ENCODE measurements at places on chromosomes 16 and 17.

DNA sequence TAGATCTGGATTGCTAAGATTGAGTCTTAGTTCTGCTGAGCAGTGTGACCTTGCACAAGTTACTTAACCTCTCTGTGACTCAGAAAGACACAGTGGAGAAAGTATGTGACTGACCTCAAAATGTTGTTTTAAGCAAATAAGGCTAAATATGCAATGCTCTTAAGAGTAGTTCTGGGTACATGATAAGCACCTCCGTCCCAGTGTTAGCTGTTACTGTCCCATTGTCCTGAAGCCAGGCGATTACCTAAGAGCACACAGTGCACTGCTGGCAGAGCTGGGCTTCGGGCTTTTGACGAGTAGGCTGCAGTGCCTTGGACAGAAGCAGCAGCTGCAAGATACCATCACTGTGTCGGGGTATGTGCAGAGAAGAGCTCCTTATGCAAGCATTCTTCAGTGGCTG lies 32.7 kb upstream of the FOXF1 start:
- no peak for DNase-seq

GRCh38 chr16:59500601-59501000 lies 766.5 kb upstream of the GOT2 start:
- no peak for DNase-seq

DNA sequence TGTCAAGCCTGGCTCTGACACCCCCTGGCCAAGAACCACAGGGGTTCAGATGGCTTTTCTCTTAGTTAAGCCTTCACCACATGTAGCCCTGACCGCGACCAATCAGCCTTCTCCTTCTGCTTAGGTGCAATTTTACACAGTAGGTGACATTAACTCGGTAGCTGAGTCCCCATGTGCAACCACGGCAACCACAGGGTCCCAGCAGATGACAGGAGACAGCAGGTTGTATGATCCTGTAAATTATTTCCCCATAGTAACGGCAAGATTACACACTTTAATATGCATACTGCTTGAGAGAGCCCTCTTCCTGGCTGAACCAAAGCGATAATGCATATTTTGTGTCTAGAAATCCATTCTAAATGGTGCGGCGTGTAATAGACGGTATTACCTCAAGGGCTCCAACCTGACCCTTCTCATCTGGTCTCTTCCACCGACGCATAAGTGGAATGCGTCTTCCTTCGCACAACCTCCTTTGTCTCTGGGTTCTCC lies 458.7 kb upstream of the ZFHX3 start:
- no peak for DNase-seq

- no peak for DNase-seq
Measured at GRCh38 chr17:26818736-26819135, 475.2 kb upstream of the WSB1 start.

GRCh38 chr16:20946015-20946629 lies 45.6 kb downstream of the LYRM1 start:
- no peak for DNase-seq

DNA sequence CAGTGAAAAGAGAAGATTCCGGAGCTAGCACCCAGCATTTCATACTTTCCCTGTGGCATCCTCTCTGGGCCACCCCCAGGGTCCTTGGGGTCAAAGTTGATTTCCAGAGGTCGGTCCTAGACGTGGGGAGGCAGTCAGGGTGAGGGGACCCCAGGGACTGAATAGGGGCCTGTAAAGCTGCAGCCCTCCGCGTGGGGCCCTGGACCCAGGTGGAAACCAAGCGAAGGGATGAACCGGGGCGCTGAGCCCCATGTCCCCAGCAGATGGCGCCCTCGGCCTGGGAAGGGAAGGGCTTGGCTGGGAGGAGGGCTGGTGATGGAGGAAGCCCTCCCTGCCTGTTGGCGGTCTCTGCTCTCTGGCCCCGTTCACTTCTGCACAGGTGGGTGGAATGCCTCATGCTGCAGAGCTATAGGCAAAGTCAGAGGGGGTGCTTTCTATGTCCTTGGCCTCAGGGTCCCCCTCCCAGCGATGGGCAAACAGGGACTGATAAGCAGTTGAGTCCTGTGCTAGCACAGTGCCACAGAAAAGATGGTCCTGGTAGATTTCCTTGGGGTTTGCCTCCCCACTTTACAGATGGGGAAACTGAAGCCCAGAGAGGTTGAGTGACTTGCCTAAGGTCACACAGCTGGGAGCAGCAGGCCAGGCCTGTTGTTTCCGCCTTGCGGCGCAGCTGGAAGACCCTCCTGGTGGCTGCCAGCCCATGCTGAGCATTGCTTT lies 163.4 kb upstream of the CIBAR2 start:
- DNase-seq, result peak; percentile 95

GRCh38 chr17:65474660-65475059 lies 86.8 kb downstream of the AXIN2 start:
- DNase-seq, result no peak

DNA sequence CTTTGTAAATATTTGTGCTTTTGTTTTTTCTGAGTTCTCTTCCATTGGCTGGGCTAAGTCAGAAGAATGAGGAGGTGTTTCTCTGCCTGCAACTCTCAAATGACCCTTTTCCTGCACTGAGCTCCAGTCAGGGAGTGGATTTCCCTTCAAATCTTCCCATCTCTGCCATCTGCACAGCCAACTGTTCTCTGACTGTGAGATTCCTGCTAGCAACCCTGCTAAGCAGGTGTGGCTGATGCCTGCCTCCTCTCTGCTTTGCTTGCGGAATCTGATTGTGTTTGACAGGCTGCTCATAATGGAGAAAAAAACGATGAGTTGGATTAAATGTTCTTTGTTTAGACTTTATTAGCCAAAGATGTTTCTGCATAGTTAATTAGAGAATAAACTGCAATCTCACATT lies 519.8 kb downstream of the TMEM114 start:
- no peak for DNase-seq

- DNase-seq, result no peak
Measured at GRCh38 chr17:61338000-61338798, 61.4 kb upstream of the TBX2 start.

GRCh38 chr16:22677024-22677830 lies 136.7 kb upstream of the HS3ST2 start:
- DNase-seq, result no peak

DNA sequence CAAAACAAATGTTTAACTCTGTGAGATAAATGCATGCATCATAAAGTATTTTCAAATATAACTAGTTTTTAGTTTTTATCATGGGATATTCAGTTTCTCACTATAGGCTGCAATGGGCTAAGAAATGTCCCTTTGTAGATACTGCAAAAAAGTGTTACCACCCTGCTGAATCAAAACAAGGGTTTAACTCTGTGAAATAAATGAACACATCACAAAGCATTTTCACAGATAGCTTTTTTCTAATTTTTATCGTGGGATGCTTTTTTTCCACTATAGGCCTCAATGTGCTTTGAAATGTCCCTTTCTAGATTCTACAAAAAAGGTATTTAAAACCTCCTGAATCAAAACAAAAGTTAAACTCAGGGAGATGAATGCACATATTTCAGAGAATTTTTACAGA lies 541.1 kb downstream of the KCNJ18 start:
- DNase-seq, result no peak

GRCh38 chr16:24358117-24358516 lies 102.0 kb downstream of the CACNG3 start:
- DNase-seq, result no peak

DNA sequence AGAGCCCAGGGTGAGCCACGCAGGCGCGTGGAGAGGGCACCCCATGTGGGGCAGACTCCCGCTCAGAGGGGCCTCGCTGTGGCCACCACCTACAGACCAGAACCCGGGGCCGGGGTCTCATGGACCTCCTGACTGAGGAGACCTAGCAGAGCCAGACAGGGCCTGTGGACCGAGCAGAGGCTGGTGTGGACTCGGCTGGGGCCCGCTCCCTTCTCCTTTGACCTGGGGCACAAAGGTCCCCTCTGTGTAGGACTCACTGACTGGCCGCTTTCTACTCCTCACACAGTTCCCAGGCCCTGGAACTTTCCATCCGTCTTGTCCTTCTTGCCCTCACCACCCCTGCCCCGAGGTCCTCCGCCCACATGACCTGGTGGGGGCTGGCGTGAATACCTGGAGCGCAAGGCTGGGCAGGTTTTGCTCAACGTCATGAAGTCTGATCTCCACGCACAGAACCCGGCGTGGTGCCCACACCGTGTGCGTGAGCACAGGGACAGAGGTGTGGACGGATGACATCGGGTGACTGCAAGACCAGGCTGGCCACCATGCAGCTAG lies 44.7 kb upstream of the ACSF3 start:
- no peak for DNase-seq

DNA sequence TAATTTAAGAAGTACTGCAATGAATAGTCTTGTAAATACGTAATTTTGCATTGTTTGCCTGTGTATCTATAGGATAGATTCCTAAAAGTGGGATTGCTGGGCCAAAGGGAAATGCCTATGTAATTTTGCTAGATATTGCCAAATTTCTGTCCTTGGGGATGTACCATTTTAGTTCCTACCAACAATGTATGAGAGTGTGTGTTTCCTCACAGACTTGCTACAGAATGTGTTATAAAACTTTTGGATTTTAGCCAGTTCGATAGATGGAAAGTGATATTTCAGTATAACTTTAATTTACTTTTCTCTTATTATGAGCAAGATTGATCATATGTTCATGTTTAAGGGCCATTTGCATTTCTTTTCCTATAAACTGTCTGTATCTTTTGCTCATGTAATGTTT lies 8.3 kb downstream of the TANGO6 start:
- no peak for DNase-seq

- DNase-seq, result no peak
Measured at GRCh38 chr16:78748220-78748929, 648.9 kb downstream of the WWOX start.

DNA sequence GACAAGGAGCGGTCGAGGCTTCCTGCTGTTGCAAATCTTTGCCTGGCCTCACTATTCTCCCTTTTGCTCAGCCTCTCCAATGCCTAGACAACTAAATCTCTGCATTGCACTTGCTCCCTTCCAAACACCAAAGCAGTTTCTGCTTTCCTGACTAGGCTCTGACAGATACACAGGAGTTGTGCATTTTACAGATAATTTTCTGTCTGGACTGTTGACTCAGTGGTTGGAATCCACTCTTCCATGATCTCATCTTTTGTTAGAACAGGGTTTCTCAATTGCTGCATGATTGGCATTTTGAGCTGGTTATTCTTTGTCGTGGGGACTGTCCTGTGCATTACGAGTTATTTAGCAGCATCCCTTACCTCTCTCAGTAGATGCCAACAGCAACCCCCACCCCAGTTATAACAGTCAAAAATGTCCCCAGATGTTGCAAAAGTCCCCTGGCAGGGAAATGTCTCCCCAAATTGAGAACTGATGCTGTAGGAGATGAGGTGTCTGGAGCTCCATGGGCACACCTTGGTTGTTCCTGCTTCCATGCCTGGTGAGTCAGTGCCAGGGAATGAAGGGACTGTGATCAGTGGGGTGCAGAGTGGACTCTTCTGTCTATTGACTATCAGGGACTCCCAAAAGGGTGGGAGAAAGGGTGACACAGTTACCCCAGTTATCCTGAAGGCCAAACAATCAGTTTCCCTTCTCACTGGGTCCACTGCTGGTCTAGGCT lies 557.4 kb upstream of the PSMD7 start:
- no peak for DNase-seq

- no peak for DNase-seq
Measured at GRCh38 chr17:21194703-21195102, 19.3 kb downstream of the TMEM11 start.

- DNase-seq, result no peak
Measured at GRCh38 chr16:22220714-22221113, 14.6 kb downstream of the EEF2K start.

DNA sequence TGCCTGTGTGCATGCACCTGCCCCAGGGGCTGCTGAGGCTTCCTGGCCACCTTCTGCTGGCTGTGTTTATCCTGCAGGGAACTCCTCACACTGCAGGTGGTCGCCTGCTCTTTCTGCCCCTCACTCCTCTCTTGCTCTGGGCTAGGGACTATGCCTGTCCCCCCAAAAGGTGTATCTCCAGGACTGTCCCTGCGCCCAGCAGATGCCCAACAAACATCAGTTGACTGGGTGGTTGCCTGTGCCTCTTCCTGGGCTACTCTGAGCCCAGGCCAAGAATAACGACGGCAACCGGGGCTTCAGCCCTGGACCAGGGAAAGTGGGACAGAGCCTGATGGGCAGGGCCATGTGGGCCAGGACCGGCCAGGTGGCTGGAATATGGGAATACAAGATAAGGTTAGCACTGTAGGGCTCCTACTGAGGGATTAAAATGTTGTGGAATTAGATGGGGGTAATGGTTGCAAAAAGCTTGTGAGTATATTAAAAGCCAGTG lies 55.4 kb downstream of the VAC14 start:
- no peak for DNase-seq

DNA sequence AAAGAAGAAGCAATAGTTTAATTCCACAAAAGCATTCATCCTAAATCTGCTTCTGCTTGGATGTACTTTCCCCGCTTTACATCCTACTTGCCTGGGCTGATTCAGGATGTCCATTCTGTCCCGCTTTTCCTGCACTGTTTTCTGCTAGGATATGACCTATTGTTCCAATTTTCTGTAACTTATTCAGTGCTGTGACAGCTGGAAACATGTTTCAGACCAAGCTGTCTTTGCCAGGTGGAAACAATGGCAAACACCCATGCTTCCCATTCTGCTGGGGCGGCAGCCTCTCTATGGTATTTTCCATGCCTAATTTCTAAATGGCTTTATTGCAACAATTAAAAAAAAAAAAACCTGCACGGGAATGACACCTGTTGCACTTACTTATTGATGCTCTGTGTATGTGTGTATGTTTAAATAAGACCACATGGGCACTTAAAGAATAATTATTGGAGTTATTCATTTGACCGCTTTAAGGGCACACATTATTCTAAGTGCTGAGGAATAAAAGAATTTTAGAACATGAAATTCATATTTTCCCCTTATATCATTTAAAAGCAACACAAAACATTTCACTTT lies 21.0 kb downstream of the COQ7 start:
- no peak for DNase-seq

- DNase-seq, result no peak
Measured at GRCh38 chr17:75241143-75241430, 20.3 kb downstream of the GGA3 start.

DNA sequence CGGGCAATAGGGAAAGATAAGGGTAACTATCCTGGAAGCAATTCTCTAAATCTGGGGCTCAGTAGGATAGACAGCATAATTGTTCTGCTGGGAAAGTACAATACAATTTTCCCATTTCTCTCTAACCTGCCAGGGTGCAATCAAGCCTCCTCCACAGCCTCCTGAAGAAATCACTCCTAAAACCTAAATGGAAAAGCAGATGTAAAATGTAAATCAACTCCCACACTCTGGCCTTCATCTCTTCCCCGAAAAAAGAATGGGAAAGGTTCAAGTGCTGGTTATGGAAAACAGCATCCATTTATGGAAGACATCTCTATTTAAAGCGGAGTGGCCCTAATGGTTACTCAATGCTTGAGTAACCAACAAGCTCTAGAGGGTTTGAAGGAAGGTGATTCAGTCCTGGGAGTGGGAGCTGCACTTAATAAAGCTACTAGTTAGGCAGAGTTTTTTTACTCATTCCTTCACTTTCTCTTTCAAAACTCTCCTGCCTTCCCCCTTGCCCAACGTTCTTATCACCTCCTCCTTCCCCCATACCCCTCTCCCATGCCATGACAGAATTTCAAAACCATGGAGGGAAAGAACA lies 5.1 kb downstream of the MMD start:
- DNase-seq, result no peak

- no peak for DNase-seq
Measured at GRCh38 chr16:35748621-35749252, 2289.3 kb downstream of the TP53TG3F start.

Measured in iPS-NIHi11 (cell line).